ENCODE measurements at places on chromosomes 4 and X.

DNA sequence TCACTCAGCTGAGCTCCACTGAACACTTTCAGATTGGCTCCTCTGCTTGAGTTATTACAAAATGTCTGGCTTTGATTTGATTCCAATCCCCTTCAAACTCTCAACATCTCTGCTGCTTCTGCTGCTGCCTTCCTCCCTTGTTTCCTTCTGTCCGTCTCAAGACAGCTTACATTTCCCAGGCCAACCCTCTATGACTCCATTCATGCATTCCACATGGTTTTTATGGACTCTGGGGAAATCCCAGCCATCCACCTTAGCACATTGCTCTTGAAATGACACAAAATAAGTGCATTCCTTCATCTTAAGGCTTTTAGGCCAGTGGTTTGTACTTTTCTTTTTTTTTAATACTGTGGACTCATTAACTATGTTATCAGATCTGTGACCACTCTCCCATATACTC is 68.5 kb upstream of the TMEM164 start:
- no peak for DNase-seq

DNA sequence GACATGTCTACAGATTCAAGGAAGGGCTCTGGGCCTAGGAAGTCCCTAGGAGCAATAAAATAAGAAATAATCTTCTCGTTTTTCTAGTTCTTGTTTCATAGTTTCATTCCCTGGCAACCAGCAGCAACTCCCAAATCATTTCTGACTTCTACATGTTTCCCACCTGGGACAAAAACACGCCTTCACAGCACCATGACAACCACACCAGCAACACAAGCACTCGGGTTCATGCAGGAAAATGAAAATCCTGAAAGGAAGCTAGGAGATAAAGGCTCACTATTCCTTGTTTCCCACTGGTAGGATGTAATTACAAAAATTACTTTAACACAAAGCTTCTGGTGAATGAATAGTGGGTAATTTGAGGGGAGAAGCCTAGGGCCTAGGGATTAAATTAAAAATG is 158.9 kb downstream of the ADAMTS3 start:
- DNase-seq, result no peak

DNA sequence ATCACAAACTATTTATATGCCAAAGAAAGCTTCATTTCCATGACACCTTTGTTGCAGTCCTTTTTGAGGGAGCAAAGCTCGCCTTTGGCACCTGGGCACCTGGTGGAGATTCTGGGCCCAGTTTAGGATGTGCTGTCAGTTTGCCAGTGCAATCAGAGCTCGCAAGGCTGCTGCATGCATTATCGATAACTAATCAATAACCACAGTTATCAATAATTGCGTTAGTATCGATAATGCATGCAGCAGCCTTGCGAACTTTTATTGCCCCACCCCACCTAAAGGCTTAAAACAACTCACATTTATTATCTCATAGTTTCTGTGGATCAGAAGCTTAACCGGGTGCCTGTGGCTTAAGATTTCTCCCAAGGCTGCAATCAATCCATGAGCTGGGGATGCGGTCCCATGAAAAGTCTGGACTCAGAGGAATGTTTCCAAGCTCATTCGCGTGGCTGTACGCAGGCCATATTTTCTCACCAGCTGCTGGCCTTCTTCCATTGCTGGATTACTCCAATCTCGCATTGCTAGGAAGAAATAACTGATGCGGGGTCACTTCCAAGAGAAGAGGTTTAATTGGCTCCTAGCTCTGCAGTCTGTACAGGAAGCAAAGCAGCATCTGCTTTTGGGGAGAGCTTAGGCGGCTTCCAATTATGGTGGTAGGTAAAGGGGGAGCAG is 6.2 kb upstream of the AFAP1 start:
- DNase-seq, result no peak

- no peak for DNase-seq
These were observed 237.9 kb downstream of the GRXCR1 start for GRCh38 chr4:43130228-43131021.

DNA sequence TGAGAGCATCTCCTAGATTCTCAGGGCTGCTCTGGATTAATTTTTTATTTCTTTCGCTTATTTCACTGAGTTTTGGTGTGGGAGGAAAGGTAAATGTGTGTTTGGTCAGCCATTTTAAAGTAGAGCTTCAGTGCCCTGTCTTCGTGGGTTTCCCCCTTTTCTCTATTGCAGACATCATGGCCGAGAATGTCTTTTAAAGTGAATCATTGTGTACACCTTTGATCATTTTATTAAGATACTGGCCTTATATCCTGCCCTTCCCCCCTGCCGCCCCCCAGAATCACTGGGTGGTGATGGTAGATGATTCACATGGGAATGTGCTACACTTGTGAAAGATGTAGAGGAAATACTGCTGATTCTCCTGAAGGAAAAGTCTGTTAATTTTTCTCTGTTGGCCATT is 23.8 kb downstream of the CDKL5 start:
- no peak for DNase-seq

DNA sequence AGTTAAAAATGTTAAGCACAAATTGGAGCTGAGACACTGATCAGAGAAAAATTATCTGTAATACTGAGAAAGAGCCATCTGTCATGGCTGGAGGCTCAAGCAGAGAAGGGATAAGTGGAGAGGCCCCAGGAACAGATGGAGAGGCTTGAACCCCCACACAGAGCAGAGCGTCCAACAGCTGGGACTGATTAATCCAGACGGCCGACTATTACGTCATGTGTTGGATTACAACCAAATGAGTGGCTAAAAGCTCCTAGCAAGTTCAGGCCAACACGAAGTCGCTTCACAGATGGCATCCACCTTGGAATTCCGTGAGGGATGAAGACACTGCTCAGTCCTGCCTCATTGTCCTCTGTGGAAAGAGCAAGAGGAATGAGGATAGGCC is 57.7 kb upstream of the ATXN3L start:
- DNase-seq, result no peak

GRCh38 chr4:26410385-26411293 is 79.6 kb downstream of the CCKAR start:
- DNase-seq, result no peak

DNA sequence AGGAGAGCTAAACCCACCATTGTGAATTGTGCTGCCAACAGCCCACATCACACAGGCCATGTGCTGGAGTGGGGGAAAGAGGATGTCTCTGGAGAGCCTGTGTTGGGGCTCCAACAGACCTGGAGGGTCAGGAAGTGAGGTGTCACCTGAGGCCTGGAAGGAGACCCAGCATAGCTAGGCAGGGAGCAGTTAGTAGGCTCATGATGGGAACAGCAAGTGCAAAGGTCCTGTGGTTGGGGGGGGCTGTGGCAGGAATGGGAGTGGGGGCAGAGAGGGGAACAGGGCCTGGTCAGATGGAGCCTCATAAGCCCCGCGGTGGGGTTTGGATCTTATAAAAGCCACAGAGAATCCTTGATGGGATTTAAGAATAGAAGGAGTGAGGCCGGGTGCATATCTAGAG is 35.9 kb upstream of the GPR78 start:
- no peak for DNase-seq
